Upper lobe of right lung (tissue), 1 donor: ENCODE measurements at places on chromosomes 1 and 21. TPM values are rescaled to one million over a fixed set of nuclear protein-coding genes. Genes with fewer than 3 reads are reported as not detected.

GRCh38 chr1:154769193-154769895 is 100.7 kb downstream of the KCNN3 start:
- DNase-seq, result no peak

- DNase-seq, result no peak
Observed at GRCh38 chr1:115105831-115106230, 16.5 kb upstream of the TSPAN2 start.

GRCh38 chr1:2561446-2561845 is 5.3 kb downstream of the TNFRSF14 start:
- no peak for DNase-seq

GRCh38 chr1:102655034-102655433 is 453.3 kb downstream of the COL11A1 start:
- DNase-seq, result no peak

DNA sequence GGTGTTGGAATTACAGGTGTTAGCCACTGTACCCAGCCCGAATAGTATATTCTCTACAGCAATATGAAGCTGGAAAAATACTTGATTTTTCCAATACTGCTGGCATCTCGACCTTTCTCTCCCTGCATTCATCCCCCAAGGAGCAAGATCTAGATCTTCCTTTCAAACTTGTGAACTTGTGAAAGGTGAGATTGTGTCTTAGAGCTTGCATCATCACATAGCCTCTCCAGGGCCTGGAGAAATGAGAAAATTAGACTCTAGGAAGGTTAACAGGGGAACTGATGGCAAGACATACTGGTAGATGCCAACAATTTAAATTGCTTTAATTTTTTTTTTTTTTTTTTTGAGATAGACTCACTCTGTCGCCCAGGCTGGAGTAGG is 2.1 kb downstream of the PRUNE1 start:
- DNase-seq, result no peak

- peak; percentile 85 for DNase-seq
Observed at GRCh38 chr1:13699936-13700520, at the start of gene PRDM2. TSS of gene PRDM2 (plus strand) at chr1:13700188. CDS start at chr1:13715606, 15,418 bp downstream.

- DNase-seq, result no peak
Observed at GRCh38 chr1:231485029-231485784, 43.3 kb upstream of the TSNAX start.

GRCh38 chr1:74502432-74502831 is 10.0 kb downstream of the LRRC53 start:
- DNase-seq, result no peak

DNA sequence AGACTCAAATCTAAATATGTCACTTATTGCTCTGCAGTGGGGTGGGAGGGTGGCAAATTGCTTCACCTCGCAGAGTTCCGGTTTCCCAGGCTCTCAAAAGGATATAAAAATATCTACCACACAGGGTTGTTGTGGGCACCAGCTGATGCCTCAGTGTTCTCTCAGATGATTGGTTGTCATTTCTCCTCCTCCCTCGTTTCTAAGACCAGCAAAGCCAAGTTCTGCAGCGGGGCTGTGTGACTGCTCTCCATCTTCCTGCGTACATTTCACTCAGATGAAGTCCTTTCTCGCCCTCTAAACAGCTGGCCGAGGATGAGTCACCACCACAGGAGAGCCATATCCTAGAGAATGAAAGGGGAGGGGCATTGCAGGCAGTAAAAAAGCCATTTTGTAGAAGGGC is 35.0 kb upstream of the VWA5B1 start:
- DNase-seq, result no peak

DNA sequence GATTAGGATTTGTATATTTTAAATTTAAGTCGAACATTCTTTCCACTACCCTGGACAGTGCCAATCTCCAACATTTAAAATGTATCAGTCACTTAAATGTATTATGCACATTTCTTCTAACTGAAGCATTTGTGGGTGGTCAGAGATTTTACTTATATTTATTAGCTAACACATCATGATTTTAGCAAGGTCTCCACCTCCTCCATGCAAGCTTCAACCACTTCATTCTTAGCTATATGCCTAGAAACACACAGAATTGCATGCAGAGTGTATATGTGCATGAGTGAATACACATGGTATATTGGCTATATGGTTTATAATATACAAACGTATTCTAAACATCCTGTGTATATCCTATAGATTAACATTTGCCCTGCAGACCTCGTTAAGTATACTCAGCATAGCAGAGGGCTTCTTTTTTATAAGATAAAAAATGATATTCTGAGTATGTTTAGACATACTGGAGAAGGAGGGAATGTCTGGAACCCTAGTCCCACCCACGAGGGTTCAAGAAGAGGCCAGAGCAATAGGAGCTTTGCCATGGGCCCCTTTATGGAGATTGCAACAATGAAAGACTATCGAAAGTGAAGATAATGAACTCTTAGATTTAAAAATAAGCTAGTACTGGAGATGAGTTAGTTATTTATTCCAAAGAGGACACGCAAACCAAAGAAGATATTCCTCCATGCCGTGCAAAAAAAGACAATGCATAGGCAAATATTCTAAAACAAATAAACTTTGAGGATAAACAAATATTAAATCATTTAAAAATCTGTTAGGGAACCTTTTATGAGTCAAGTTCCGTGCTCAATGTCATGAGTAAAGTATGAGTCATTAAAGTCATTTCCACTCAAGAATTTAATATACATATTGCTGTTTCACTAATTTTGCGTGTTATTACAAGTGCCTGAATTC is 480.4 kb downstream of the SIPA1L2 start:
- DNase-seq, result no peak

- no peak for DNase-seq
Observed at GRCh38 chr1:9553736-9554144, 14.5 kb downstream of the SLC25A33 start.

GRCh38 chr1:38403667-38404066 is 357.1 kb upstream of the POU3F1 start:
- DNase-seq, result no peak

GRCh38 chr1:107533436-107533835 is 392.6 kb downstream of the NTNG1 start:
- no peak for DNase-seq

DNA sequence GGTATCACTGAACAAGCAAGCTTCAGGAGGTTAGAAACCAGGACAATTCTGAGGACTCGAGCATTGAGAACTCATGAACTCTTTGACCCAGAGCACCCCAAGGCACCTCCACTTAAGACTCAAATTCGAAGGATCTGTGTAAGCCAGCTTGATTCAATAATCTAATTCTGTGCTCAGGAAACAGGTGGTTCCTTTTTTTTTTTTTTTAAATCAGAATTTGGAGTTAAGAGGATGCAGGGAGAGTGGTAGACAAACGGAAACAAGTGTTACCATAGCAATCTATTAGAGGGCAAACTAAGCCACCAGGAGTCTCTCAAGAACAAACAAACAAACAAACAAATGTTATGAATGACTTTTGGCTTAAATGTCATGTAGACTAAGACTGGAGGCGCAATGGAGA is 53.8 kb upstream of the DPH5 start:
- no peak for DNase-seq

GRCh38 chr1:75980972-75981897 is 49.0 kb upstream of the ASB17 start:
- no peak for DNase-seq

- no peak for DNase-seq
Observed at GRCh38 chr1:150999051-150999674, 7.5 kb downstream of the MINDY1 start.

- DNase-seq, result peak; percentile 80
Observed at GRCh38 chr1:179814546-179814838, 63.1 kb downstream of the TOR1AIP2 start.

- no peak for DNase-seq
Observed at GRCh38 chr1:88502886-88503285, 181.2 kb upstream of the PKN2 start.

DNA sequence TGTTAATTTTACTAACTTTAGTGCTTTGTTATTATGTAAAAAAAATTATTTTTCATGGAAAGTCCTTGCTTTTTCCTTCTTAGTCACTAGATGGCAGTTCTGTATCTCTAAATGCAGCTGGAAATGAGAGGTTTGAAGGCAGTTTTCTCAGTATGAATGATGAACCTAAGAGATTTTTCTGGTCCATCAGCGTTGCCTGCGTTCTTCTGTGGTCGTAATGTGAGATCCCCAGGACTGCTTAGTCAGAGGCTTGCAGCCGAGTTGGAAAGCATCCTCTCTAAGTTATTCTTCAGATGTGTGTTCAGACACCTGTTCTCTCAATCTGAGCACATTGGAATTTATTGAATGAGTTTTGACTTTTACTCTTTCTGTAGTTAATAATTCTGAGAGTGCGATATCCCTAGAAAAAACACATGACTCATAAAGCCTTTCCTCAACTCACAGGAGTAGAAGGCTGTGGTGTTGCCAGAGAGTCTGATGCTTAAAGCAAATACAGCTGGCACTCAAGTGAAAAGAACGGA is 99.3 kb downstream of the FMN2 start:
- DNase-seq, result no peak

- DNase-seq, result no peak
Observed at GRCh38 chr1:186633116-186633515, 47.1 kb downstream of the PTGS2 start.

GRCh38 chr1:36142121-36142520 is 7.2 kb downstream of the TRAPPC3 start:
- no peak for DNase-seq

GRCh38 chr1:198212675-198213074 is 55.9 kb downstream of the NEK7 start:
- DNase-seq, result no peak

DNA sequence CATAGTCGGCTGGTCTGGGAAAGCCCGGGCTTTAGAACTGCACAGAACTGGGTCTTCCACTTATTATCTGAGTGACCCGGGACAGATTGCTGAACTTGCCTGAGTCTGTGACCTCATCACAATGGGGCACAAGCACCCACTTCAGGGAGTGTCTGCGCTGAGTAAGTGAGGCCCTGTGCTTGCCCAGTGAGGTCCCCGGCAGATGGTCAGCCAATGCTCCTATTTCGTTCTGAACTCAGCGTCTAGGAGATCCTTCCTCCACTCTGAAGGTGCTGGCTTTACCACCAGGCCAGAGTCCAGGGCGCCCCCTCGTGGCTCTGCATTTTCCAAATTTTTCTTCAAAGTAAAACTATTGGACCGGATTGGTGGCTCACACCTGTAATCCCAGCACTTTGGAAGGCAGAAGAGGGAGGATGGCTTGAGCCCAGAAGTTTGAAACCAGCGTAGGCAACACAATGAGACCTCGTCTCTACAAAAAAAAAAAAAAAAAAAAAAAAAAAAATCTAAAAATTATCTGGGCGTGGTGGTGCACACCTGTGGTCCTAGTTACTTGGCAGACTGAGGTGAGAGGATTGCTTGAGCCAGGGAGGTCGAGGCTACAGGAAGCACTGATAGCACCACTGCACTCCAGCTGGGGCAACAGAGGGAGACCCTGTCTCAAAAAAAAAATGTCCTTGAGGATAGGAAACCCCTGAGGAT is 61.7 kb downstream of the FCRL5 start:
- peak; percentile 80 for DNase-seq

GRCh38 chr1:9960706-9961562 is 17.7 kb downstream of the NMNAT1 start:
- no peak for DNase-seq

- no peak for DNase-seq
Observed at GRCh38 chr1:12001249-12001917, 17.9 kb upstream of the MIIP start.

DNA sequence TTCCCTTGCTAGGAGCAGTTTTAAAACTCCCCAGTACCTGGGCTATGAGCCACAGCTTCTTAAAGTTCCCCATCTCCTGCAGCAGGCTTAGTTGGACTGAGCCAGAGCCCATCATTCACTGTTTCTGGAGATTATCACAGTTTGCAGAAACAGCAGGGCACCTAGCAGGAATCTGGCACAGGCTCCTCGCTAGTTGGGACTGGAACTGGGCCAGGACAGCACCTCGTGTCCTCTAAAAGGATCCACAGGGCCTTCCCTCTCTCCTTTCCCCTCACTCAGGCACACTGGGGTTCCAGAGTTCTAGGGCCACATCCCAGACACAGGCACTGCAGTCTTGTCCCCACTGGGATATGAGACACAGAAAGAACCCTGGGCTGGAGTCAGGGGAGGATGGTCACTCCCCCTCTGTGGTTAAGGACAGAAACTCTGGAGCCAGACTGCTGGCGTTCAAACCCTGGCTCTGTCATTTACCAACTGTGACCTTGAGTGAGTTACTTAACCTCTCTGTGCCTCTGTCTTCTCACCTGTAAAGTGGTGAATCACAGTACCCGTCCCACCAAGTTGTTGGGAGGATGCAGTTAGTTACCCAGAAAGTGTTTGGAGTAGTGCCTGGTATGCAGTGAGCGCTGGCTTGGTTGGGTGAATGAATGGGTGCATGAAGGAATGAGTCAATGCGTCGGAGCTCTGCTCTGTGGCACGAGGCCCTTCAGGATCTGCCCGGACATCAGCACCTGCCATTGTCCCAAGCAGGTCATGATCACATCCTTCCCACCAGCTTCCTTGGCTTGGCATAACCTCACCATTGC is 18.8 kb upstream of the ECE1 start:
- DNase-seq, result no peak

- peak; percentile 71 for DNase-seq
Observed at GRCh38 chr1:59290193-59290949, 6.5 kb upstream of the FGGY start.

The S100A9 gene
- total RNA-seq, result 418 TPM

The RCOR3 gene
- 46.7 TPM for total RNA-seq

The RAB42 gene
- 5.5 TPM for total RNA-seq

The LAMC1 gene
- total RNA-seq, result 120 TPM

The DLGAP3 gene
- total RNA-seq, result 0.35 TPM

The C1orf210 gene
- 18.9 TPM for total RNA-seq

The HSF2BP gene
- 0.41 TPM for total RNA-seq

The SRP9 gene
- 157 TPM for total RNA-seq

The ATAD3C gene
- 10.4 TPM for total RNA-seq

The CELA2B gene
- total RNA-seq, result not detected

The BCAN gene
- total RNA-seq, result not detected

The MTX1 gene
- total RNA-seq, result 28.4 TPM

The KRTAP19-3 gene
- total RNA-seq, result not detected

The LCE1D gene
- not detected for total RNA-seq

The KRTAP10-3 gene
- not detected for total RNA-seq

The TDRD10 gene
- 21.7 TPM for total RNA-seq

The TNFRSF1B gene
- 62.4 TPM for total RNA-seq

The DRAXIN gene
- 0.09 TPM for total RNA-seq

The OR2T11 gene
- total RNA-seq, result not detected

The CHI3L2 gene
- 50.3 TPM for total RNA-seq

The OLFML2B gene
- total RNA-seq, result 17.5 TPM
